ENCODE measurements at places on chromosomes 13 and 19. TPM values are rescaled to one million over a fixed set of nuclear protein-coding genes. Genes with fewer than 3 reads are reported as not detected.

Gene RASGRP4
- not detected for total RNA-seq

Gene NR2F6
- total RNA-seq, result 46.8 TPM

Gene CNN1
- total RNA-seq, result 6.9 TPM

Gene KANK3
- 19.3 TPM for total RNA-seq

Gene ZNF100
- total RNA-seq, result 2.8 TPM

Gene MAG
- total RNA-seq, result not detected

Gene RFPL4A
- not detected for total RNA-seq

Gene CNFN
- total RNA-seq, result not detected

Gene TFPT
- 28.9 TPM for total RNA-seq

Gene IGFL3
- not detected for total RNA-seq

Gene SOX1
- total RNA-seq, result not detected

Gene ASF1B
- 6.2 TPM for total RNA-seq

Gene CLEC17A
- not detected for total RNA-seq

Gene TEX29
- total RNA-seq, result not detected

Measured in endothelial cell of coronary artery (primary cell).